ENCODE measurements at places on chromosomes 4 and X. TPM values are rescaled to one million over a fixed set of nuclear protein-coding genes. Genes with fewer than 3 reads are reported as not detected.

Gene AMOT
- 116 TPM for total RNA-seq

Gene SPP1
- total RNA-seq, result 14.2 TPM

Gene EMCN
- not detected for total RNA-seq

Gene FAM184B
- 0.16 TPM for total RNA-seq

Gene IL3RA
- not detected for total RNA-seq

Gene PHEX
- 0.57 TPM for total RNA-seq

Gene MUC7
- total RNA-seq, result not detected

Gene SHROOM4
- 7.2 TPM for total RNA-seq

GRCh38 chr4:31045151-31045550, 325.0 kb downstream of the PCDH7 start:
- DNase-seq, result no peak

DNA sequence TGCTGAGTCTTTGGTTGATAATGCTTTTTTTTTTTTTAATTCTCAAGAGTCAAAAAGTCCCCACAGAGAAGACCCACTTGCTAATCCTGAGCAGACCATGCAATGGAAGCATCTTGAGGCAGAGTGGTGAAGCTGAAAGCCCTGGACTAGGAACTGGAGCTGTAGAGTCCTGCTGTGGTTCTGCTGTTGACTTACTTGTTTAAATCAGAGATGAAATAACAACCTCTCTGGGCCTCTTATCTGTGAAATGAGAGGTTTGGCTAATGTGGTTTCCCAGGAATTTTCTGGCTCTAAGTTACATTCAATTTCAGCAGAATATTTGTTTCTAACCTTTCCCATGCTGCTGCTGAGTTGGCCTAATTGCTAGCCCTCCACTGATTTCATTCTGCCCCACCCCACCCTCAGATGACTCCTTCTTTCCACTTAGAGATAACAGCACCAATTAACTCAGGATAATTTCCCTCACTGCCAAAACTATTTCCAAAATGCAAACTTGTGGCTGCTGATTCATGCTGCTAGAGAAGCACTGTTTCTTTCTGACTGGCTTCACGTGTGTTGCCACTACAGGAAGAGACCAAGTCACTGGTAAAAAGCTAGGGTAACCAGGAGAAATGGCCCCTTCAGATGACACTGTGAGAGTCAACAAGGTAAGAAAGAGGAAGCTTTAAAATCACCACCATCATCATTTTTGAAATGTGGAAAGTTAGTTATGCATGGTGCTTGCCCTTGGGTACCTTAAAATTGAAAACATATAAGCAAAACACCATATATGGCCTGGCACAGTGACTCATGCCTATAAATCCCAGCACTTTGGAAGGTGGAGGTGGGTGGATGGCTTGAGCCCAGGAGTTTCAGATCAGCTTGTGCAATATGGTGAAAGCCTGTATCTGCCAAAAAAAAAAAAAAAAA, 326.4 kb downstream of the DCHS2 start:
- no peak for DNase-seq

DNA sequence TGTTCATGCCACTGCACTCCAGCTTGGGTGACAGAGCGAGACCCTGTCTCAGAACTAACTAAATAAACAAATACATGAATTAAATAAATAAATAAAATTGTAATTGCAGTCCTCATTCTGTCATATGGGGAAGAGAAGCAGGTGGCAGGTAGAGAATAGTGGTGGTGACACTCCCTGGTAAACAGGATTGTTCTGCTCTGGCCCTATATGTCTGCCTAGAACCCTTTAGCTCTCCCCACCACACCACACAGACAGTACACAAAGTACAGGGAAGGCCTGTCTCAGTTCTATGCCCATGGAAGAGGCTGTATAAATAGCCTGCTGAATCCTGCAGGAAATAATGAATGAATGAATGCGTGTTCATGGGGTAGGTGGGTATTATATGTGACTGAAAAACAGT, 117.7 kb downstream of the CEP135 start:
- DNase-seq, result no peak

GRCh38 chr4:14910411-14910810, 91.9 kb upstream of the CPEB2 start:
- no peak for DNase-seq

DNA sequence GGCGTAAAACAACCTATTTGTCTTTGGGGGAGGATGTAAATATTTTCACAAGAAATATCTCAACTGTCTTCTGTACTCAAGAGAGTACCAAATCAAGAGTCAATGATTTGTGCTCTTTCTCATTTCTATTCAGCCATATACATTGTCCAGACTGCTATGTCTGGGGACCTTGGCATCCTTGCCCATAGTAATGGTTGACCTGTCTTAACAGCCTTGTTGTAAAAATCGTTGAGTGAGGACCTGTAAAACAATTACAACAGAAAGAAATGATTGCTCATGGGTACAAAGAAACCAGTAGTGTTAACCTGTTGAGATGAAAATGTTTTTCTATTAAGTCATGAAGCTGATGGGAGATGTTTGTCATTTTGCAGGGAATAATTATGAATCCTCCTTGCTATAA, 56.6 kb downstream of the LNX1 start:
- no peak for DNase-seq

GRCh38 chr4:143294310-143294709, 42.4 kb upstream of the GAB1 start:
- DNase-seq, result no peak

GRCh38 chr4:101274888-101275752, 72.2 kb downstream of the PPP3CA start:
- no peak for DNase-seq

- DNase-seq, result peak; percentile 18
Observed at GRCh38 chrX:35919536-35920309, at the start of gene CFAP47. TSS of gene CFAP47 (plus strand) at chrX:35919734. CDS start at chrX:35919800, 66 bp downstream.

DNA sequence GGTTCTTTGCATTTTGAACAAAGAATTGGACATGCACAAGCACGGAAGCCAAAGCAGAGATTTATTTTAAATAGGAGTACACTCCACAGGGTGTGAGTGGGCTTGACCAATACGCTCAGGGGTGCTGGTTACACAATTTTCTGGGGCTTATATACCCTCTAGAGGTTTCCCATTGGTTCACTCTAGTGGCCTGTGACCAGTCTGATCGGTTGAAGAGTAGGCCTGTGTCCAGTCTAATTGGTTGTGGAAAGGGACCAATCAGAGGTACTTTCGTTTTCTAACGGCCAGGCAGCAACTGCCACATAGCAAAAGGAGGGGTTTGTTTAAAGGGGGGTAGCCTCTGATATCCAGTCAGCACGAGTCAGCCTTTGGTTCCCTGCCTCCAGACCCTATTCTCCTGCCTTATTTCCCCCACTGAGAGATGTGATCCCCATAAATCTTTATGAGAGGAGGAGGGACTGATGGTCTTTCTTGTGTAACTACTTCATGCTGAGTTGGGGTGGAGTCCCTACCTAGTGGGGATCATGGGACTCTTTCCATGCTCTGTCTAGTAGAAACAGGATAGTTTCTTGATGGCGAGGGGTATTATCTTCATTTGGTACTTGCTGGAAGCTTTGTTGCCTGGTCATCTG, 11.3 kb upstream of the AREG start:
- DNase-seq, result no peak

- no peak for DNase-seq
Observed at GRCh38 chrX:37776283-37776986, 3.4 kb upstream of the CYBB start.

- no peak for DNase-seq
Observed at GRCh38 chr4:68591204-68591603, 15.1 kb upstream of the UGT2B17 start.

DNA sequence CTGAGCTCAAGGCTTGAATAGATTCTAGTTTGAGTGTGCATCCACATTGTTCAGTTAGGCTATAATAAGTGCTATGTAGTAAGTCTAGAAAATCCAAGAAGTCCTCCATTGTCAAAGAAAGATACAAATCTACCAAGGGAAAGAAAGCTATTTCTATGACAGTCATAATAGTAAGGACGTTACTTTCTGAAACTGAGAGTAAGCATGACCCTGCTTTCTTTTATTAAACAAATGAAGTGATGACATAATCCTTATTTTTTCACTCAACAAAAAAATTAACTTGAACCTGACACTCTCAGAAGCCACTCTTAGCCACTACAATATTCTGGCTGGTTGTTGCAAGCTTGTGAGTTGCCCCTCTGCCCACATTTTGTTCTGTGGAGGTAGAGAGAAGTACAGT, 33.8 kb upstream of the AMELX start:
- no peak for DNase-seq

DNA sequence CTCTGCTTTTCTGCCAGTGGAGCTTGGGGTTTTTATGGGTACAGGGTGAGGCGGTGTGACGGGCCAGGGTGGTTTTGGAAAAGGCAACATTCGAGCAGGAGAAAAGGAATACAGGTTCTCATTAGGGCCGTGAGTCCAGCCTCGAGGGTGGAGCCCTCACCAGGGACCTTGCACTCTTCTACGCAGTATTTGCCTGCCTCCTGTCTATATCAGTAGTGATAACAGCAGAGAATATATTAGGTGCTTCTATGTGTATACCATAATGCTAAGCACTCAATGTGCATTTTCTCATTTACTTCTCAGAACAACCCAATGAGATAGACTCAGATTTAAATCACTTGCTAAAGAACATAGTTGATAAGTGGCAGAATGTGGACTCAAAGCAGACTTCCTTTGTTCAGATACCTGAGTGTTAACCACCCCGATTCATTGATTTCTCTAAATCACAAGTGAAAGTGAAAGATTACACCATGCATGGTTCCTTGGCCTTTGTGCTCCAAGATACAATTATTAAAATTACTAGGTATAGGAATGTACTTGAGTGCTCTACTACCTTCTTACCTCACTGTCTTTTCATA, 403.9 kb downstream of the PCDH7 start:
- no peak for DNase-seq

GRCh38 chr4:32790803-32791202, 2070.6 kb downstream of the PCDH7 start:
- DNase-seq, result no peak

- no peak for DNase-seq
Observed at GRCh38 chr4:26356081-26356501, 35.3 kb downstream of the RBPJ start.

DNA sequence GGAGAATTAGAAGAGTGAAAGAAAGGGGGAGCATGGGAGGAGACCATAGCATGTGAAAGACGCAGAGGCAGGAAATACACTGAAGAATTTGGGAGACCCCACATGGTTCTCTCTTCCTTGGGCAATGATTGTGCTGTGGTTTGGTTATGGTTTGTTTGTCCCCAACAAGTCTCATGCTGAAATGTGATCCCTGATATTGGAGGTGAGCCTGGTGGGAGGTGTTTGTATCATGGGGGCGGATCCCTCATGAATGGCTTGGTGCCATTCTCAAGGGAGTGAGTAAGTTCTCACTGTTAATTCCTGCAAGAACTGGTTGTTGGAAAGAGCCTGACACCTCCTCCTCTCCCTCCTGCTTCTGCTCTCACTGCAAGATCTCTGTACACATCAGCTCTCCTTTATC, 78.6 kb upstream of the RAI2 start:
- no peak for DNase-seq

DNA sequence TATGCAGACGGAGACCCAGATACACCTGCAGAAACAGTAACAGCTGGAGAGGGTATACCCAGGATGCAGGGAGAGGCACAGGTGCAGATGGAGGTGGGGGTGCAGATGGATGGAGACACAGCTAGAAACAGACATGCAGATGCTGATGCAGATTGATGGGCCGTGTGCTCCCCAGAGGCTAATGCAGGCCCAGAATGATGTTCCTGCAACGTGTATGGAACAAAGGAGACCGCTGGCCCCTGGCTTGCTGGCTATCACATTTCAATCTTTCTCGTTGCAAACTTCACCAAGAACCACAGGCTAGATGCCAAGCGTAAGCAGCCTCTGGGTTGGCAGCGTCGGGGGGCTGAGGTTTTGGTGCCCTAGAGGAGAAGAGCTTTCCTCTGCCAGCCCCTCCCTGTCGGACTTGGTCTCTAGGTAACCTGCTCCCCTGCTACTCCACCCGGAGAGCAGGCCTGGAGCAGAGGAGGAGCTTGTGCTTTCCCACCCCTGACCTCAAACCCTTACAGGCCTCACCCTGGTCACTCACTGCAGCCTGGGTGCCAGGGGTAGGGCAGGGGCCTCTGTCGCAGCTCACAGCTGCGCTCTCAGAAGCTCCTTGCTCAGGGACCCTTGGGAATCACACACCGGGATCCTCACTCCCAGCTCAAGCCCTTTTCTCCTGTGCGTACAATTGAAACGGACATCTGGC, 69.0 kb upstream of the PSAPL1 start:
- no peak for DNase-seq

GRCh38 chr4:120843849-120844527, 78.5 kb downstream of the PRDM5 start:
- DNase-seq, result no peak

- DNase-seq, result no peak
Observed at GRCh38 chr4:124866301-124866700, 153.8 kb upstream of the ANKRD50 start.

DNA sequence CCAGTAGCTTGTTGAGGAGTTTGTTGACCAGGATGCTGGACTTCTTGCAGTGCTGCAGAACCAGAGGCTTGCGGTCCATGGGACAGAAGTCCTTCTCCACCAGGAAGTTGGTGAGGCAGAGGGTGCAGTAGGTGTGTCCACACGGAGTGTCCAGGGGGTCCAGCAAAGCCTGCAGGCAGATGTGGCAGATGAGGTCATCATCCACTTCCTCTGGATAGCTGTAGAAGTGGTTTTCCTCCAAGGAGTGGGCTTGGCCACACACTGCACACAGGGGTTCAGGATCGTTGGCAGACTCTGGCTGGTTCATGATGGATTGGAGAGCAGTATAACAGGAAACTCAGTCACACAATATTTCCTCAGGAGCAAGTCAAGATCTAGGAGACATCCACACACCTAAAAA, 17.6 kb downstream of the LNX1 start:
- DNase-seq, result no peak

GRCh38 chrX:1493877-1494510, 41.3 kb upstream of the ASMTL start:
- DNase-seq, result no peak

All from neural crest cell (in vitro differentiated cells).